ENCODE measurements at places on chromosomes 16 and 17.

DNA sequence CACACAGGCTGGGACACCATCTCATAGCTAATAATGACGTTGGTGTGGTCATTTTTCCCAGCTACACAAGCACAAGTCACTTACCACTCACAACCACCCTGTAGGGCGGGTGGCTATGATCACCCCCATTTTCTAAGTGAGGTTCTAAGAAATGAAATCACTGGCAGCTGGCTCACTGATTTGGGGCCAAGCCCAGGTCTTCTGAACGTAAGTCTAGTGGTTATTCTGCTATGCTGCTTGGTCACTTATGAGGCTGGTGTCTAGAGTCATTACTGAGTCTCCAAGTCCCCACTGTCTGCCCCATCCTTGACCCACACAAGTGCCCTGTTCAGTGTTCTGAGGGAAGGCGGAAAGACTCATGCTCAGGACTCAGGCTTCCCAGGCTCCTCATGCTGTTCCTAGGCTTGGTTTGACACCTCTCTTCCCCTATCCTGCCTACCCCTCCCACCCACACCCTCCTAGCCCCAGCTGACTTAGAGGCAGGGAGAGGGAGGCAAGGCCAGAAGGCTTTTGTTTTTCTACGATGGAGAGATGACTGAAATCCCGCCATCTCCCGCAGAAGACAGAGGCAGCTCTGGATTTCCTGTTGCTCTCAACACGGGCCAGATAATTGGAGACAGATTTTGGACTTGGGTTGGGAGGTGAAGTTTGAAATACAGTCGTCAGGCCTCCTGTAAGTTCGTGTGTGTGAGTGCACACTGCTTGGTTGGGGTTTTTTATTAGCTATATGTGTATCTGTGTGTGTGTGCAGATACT is 32.2 kb downstream of the FZD2 start:
- DNase-seq = no peak

DNA sequence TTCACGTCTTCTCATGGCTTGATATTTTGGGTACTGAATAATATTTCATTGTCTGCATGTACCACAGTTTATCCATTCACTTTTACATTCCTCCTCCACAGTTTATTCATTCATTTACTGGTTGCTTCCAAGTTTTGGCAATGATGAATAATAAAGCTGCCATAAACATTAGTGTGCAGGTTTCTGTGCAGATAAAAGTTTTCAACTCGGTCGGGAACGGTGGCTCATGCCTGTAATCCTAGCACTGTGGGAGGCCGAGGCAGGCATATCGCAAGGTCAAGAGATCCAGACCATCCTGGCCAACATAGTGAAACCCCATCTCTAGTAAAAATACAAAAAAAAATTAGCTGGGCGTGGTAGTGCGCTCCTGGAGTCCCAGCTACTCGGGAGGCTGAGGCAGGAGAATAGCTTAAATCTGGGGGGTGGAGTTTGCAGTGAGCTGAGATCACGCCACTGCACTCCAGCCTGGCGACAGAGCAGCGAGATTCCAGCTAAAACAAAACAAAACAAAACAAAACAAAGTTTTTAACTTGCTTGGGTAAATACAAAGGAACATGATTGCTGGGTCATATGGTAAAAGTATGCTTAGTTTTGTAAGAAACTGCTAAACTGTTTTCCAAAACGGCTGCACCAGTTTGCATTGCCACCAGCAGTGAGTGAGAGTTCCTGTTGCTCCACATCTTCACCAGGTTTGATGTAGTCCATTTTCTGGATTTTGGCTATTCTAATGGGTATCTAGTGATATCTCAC is 89.5 kb downstream of the WWP2 start:
- DNase-seq = no peak

- no peak for DNase-seq
Observed at GRCh38 chr16:65284626-65285025, 162.8 kb upstream of the CDH11 start.

DNA sequence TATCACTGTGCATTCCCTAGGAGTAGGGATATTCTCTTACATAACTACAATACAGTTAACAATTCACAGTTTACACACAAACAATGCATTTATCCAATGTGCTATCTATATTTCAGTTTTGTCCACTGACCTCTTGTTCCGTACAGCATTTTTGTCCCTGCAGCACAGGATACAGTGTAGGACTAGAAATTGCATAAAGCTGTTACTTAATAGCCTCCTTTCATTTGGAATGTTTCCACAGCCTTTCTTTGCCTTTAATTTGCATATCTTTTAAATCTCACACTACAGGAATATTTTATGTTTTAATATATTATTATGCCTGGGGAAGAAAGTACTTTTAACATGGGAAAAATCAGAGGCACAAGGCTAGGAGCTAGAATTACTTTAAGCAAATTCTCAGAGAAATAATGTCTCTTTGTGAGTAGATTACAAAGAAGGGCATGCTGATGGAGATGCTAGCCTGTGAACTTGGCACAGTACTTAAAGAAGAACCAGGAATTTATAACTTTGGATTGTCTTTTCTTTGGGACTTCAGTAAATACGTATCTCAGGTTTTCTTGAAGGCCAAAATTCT is 144.3 kb downstream of the ITFG1 start:
- no peak for DNase-seq

GRCh38 chr17:12631076-12631475 is 34.6 kb upstream of the MYOCD start:
- DNase-seq = no peak

DNA sequence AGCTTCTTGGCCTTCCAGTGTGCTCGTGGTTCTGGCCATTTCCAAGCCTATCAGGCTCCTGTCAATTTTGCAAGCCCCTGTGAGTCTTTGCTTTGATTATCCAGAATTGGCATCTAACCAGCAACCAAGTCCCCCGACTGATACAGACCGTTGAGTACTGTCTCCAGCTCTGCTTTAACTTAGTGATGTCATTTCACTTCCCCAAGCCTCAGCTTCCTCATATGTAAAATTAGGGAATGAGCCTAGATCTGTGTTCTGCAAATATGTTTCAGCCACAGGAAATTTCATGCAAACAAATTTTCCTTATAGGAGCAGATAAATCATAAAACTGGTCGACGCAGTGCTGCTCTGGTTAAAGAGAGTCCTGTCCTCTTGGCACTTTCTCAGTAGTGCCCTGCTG is 60.1 kb upstream of the WSB1 start:
- no peak for DNase-seq

DNA sequence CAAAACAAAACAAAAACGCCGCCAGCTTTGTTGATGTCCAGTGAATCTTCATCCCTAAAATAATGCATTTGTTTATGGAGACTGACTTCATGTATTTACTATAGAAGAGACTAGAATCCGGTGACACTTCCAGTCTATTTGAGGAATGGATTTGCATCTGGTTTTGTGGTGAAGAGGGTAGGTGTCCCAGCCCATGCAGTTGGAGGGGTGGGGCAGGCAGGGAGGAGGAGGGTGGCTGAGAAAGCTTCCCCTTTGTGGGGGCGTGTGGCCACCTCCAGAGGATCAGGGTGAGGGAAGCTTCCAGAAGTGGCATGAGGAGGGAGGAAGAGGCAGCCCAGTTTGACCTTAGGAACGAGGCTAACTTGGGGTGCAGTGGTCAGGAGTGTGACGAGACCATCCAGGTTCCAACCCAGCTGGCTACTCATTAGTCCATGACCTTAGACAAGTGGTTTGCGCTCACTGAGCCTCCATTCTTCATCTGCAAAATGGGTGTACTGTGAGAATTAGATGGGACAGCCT is 69.5 kb downstream of the CMIP start:
- DNase-seq = no peak

- DNase-seq = no peak
Observed at GRCh38 chr17:13827118-13827517, 225.4 kb upstream of the HS3ST3A1 start.

DNA sequence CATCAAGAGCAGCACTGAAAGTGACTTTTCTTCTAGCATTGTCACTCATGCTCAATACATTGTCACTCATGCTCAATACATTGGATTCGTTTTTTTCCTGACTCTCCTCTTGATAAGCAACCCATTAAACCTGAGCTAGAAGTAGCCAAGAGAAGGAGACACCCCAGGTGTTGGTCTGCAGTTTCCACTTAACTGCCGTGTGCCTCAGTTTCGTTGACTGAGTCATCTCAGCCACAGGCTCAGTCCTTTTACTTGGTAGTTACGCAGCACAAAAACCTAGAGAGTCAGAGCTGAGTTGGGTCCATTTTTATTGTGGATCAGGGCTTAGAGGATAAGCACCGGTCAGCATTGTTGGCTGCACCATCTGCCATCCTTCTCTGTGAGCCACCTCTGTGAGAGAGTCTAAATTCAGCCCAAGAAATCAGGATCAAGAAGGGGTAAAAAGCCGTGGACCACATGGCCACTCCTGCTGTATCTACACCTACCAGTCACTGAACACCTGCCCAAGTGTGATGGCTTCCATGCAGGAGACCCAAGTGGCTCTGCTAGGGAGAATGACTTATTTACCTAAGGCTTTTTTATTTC is 11.3 kb downstream of the GINS2 start:
- no peak for DNase-seq

GRCh38 chr17:51372345-51373004 is 112.1 kb downstream of the UTP18 start:
- DNase-seq = no peak

DNA sequence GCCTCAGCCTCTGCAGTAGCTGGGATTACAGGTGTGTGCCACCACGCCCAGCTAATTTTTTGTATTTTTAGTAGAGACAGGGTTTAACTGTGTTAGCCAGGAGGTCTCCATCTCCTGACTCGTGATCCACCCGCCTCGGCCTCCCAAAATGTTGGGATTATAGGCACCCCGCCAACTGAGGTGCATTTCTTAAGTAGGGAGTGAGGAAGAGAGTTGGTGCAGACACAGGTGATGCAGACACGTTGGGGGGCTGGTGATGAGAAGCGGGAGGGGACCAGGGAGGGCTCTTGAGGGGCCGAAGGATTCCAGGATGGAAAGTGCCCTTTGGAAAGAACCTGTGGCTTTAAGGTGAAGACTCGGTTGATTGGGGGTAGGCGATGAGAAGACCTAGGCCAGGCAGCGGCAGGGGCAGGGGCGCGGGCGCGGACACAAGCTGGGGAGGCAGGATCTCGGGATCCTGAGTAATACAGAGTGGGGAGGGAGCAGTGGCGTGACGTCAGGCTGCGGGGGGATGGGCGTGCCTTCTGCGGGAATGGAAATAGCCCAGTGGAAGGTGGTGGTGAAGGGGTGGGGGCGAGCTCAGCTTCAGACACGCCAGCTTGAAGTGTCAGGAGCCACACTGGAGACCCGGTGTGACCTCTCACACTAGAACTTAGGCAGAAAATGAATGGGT is 2.5 kb upstream of the ATP6V0C start:
- DNase-seq = no peak

DNA sequence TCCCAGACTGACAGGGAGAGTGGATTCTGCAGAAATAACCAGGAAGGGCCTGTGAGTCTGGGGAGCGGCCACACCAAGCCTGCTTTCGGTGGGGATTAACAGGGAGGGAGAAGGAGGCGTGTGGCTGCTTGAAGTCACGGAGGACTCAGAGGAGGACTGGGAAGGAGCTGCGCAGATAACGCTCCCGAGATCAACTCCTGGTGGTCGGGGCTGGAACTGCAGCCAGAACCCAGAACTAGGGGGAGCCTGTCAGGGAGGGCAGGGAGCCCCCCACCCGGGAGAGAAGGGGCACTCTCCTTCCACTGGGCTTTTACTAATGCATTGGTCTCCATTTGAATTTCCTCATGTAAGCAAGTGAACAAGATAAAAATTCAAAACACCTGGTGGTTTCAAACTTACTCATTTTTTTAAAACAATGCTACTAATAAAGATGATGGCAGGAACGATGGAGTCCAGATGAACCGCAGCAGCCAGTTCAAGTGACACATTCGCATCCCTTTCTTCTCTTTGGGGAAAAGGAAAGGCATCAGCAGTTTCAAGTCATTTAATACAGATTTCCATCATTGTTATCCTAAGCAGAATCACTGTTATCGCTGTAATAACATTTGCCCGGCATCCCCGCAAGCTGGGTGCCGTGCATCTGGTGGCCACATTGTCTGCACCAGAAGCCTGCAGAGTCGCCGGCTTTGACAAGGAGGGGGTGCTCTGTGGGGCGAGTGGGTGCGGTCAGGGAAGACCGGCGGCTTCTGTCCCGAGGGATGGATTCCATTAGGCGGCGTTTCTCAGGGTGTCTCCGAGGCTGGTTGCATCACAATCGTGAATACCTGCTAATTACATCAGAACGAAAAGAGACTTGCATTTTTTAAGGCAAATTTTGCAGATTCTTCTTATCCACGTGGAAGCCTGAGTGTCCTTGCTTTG is 183.0 kb downstream of the FOXL1 start:
- no peak for DNase-seq

GRCh38 chr17:74972107-74972972 is at the start of gene HID1:
TSS of gene HID1 (minus strand) at chr17:74972759. CDS start at chr17:74972656, 103 bp downstream.
- peak; percentile 75 for DNase-seq

DNA sequence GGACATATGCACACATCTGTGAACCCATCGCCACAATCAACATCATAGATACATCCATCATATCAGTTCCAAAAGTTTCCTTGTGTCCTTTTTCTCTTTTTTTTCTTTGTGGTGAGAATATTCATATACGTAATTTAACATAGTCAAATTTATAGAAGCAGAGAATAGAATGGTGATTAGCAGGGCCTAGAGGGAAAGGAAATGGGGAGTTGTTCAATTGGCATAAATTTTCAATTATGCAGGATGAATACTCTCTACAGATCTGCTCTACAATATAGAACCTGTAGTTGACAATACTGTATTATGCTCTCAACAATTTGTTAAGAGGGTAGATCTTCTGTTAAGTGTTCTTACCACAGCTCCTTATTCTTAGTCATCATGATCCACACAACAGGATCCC is 413.2 kb downstream of the SHISA9 start:
- no peak for DNase-seq
